ENCODE measurements at places on chromosomes 7 and 10. TPM values are rescaled to one million over a fixed set of nuclear protein-coding genes. Genes with fewer than 3 reads are reported as not detected.

- peak; percentile 54 for DNase-seq
Measured at GRCh38 chr10:99854860-99855259, 72.4 kb downstream of the ABCC2 start.

DNA sequence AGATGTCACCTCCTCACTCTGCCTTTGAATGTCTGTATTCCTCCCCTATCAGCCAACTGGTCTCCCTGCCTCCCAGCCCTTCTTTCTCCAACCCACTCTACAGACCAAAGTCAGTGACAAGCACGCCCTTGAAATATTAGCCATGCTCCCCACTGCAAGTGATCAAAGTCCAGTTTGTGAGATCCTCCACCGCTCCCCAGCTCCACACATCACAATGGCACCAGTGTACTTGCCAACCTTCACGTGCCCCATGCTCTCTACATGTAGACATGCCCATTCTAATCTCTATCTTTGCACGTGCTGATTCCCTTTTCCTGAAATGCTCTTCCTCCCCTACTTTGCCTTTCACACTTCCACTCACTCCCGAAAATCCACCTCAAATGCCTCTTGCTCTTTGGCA is 150.9 kb downstream of the GRID1 start:
- DNase-seq: no peak

GRCh38 chr7:72325561-72325960 is 86.6 kb downstream of the CALN1 start:
- DNase-seq: no peak

- DNase-seq: no peak
Measured at GRCh38 chr7:117412946-117413559, 14.2 kb downstream of the ASZ1 start.

The COL1A2 gene
- 532 TPM for polyA plus RNA-seq

The CALHM3 gene
- 0.13 TPM for polyA plus RNA-seq
